ENCODE measurements at places on chromosomes 5 and 9. TPM values are rescaled to one million over a fixed set of nuclear protein-coding genes. Genes with fewer than 3 reads are reported as not detected.
A peak's percentile ranks its signal among the peaks of the same experiment; 100 is the strongest.

DNA sequence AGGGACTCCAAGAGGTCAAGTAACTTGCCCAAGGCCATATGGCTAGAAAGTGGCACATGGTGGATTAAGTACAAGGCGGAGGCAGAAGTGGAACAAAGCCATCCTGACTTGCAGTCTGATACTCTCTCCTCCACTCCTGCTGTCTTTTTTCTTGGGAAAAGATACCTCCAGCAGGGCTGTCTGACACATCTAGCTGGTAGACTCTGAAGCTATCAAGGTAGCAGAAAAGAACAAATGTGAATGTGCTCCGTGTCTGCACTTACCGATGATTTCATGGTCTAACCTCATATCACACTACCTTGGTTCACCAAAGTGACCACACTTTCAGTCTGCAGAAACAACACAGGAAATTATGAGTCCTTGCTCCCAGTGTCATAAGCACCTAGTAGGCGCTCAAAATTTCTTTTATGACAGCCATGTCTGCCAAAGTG, 284.8 kb downstream of the CRB2 start:
- H3K4me1 ChIP-seq = peaks cover 5% of the 10 kb centered on the region
- DNase-seq = no peak
- no peak overlapping the region for H3K4me3 ChIP-seq
- no peak overlapping the region for H3K27ac ChIP-seq
- no peaks in the 10 kb centered on the region for H3K36me3 ChIP-seq

GRCh38 chr5:33890131-33891032, 1.4 kb downstream of the ADAMTS12 start:
- no peaks in the 10 kb centered on the region for H3K4me1 ChIP-seq
- H3K27ac ChIP-seq = no peak overlapping the region
- H3K36me3 ChIP-seq = no peaks in the 10 kb centered on the region

CEL gene
- total RNA-seq = 0.61 TPM

ANKRD18B gene
- total RNA-seq = not detected

DNA sequence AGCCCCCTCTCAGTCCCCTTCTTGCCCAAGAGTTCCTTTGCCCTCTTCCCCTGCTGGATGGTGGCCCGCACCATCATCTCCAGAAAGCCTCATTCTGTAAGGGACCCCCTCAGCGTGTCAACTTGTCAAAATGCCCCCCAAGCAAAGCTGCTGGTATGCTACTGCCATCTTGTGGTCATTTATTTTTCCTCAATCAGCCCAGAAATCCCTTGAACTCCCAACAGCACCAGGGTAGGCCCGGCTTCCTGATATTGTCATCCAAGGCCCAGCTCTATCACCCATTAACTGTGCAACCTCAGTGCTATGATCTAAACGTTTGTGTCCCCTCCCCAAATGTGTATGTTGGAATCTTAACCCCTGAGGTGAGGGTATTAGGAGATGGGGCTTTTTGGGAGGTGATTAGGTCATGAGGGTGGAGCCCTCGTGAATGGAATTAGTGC, 53.2 kb upstream of the FBXW11 start:
- no peak for DNase-seq
- no peak overlapping the region for H3K27ac ChIP-seq
- H3K4me3 ChIP-seq = no peak overlapping the region
- H3K36me3 ChIP-seq = no peaks in the 10 kb centered on the region
- no peaks in the 10 kb centered on the region for H3K27me3 ChIP-seq
- no peaks in the 10 kb centered on the region for H3K4me1 ChIP-seq

- no peaks in the 10 kb centered on the region for H3K36me3 ChIP-seq
- H3K4me1 ChIP-seq = no peaks in the 10 kb centered on the region
- no peak overlapping the region for H3K27ac ChIP-seq
- DNase-seq = no peak
- H3K4me3 ChIP-seq = no peak overlapping the region
Observed at GRCh38 chr9:77514886-77515711, 133.0 kb downstream of the GNA14 start.

DNA sequence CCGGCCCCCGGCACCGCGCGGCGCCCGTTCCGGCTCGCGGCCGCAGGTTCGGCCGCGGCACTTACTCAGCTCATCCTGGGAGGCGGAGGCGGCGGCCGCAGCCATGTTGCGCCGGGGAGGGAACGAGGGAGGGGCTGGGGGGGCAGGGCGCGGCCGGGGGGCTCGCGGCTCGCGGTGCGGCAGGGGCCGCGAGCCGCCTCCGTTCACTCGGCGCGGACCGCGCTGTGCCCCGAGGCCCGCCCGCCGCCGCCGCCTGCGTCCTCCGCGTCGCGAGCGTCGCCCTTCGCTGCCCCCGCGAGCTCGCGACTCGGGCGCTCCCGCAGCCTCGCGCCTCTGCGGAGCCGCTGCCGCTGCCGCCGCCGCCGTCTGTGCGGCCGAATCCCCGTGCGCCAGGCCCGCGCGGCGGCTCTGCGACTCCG, 735 bp downstream of the ECPAS start:
- H3K4me1 ChIP-seq = peaks cover 4% of the 10 kb centered on the region
- no peaks in the 10 kb centered on the region for H3K36me3 ChIP-seq
- no peak for DNase-seq

TAF1L gene
- total RNA-seq = not detected

LPAR1 gene
- total RNA-seq = 20.2 TPM

PCDHAC2 gene
- 0.32 TPM for total RNA-seq

DNA sequence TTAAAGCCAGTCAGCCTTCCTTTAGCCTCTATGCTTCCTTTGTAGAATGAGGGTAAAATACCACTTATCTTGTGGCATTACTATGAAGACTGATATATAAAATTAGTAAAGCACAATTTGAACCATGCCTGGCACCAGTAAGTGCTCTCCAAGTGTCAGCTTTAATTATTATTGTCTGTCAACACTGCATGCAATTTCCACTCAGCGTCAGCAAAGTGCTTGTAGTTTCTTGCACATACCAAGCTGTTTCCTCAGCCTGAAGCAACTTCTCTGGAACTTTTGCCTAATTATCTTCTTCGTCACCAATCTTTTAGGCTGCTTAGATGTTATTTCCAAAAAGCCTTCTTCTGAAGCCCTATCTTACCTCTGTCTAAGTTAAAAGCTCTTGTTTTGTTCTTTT, 177.3 kb downstream of the CDC42SE2 start:
- no peak overlapping the region for H3K4me3 ChIP-seq
- no peaks in the 10 kb centered on the region for H3K4me1 ChIP-seq
- H3K27ac ChIP-seq = no peak overlapping the region
- H3K36me3 ChIP-seq = peaks cover 13% of the 10 kb centered on the region
- DNase-seq = no peak

GRCh38 chr9:124263800-124264426, 6.2 kb downstream of the NEK6 start:
- no peaks in the 10 kb centered on the region for H3K27me3 ChIP-seq
- DNase-seq = no peak
- no peaks in the 10 kb centered on the region for H3K36me3 ChIP-seq

GRCh38 chr9:73260506-73260905, 108.8 kb downstream of the ANXA1 start:
- H3K27ac ChIP-seq = no peak overlapping the region
- no peaks in the 10 kb centered on the region for H3K36me3 ChIP-seq
- no peaks in the 10 kb centered on the region for H3K4me1 ChIP-seq
- H3K4me3 ChIP-seq = no peak overlapping the region
- no peaks in the 10 kb centered on the region for H3K27me3 ChIP-seq

FBN2 gene
- total RNA-seq = 1.9 TPM

GTF3C5 gene
- total RNA-seq = 42.3 TPM

- no peaks in the 10 kb centered on the region for H3K27me3 ChIP-seq
- DNase-seq = no peak
- peak overlapping the region; percentile 63 for H3K27ac ChIP-seq
- H3K4me1 ChIP-seq = no peaks in the 10 kb centered on the region
- no peaks in the 10 kb centered on the region for H3K36me3 ChIP-seq
Observed at GRCh38 chr5:157563929-157564716, 11.5 kb downstream of the ADAM19 start.

GRCh38 chr9:14909181-14909580, 1.0 kb downstream of the FREM1 start:
- no peaks in the 10 kb centered on the region for H3K27me3 ChIP-seq
- no peak overlapping the region for H3K4me3 ChIP-seq
- no peak overlapping the region for H3K27ac ChIP-seq
- no peak for DNase-seq
- peaks cover 6% of the 10 kb centered on the region for H3K4me1 ChIP-seq

CCNJL gene
- total RNA-seq = 21.6 TPM

DNA sequence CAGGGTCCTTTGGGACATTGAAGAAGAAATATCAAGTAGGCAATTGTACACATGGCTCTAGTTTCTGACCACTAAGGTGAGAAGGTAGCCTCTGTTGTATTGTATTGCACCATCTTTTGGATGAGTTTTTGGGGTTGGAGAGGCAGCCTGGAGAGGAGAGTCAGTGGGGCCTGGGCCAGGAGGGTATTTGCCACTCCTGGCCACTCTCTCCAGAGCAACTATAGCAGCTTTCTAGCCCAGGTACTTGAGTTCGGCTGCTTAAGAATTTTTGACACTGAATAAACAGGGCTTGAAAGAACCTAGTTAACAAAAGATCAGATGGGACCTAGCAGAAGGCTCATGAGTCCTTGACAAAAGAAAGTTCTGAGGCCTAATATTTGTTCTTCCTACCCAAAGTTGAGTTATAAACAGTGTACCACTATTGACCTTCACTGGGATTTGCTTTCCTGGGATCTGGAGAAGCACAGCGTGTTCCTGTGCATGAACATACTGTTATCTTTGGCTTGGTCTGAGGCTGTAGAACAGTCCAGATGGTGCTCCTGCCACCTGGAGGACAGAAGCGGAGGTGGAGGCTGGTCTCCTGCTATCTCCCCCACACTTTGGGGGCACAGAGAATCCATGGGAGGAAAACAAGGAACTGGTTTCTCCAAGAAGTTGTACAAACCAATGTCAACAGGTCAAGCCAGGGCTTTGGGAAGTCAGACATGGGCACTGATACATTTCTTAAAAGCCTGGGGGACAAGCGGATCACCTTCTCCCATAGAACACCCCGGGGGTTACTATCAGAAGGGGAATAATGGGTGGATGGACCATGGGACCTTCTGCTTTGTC, 110.4 kb upstream of the LIFR start:
- no peak overlapping the region for H3K27ac ChIP-seq
- DNase-seq = no peak
- H3K4me3 ChIP-seq = no peak overlapping the region
- no peaks in the 10 kb centered on the region for H3K27me3 ChIP-seq
- H3K4me1 ChIP-seq = no peaks in the 10 kb centered on the region

- H3K36me3 ChIP-seq = no peaks in the 10 kb centered on the region
- peaks cover 4% of the 10 kb centered on the region for H3K4me1 ChIP-seq
- no peak for DNase-seq
- H3K27me3 ChIP-seq = no peaks in the 10 kb centered on the region
- no peak overlapping the region for H3K4me3 ChIP-seq
- no peak overlapping the region for H3K27ac ChIP-seq
Observed at GRCh38 chr9:87581513-87581912, 83.8 kb downstream of the DAPK1 start.

DNA sequence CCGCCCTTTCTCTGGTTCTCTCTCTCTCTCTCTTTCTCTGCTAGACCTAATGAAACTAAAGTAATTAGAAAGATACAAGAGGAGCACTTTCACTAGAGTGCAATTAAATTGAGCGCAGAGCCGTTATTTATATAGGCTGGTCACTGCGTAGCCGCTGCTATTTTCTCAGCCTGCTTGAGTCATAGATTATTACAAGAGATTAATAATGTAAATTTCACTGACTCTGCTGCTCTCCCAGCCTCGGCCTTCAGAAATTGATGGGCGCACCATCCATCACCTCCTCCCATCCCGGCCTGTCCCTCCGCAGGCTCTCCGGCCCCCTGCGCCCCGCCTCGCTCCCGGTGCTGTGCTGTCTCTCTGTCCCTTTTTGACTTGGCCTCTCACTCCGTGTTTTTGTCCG, 268.0 kb upstream of the MVB12B start:
- no peaks in the 10 kb centered on the region for H3K27me3 ChIP-seq
- no peaks in the 10 kb centered on the region for H3K4me1 ChIP-seq
- no peak for DNase-seq
- no peaks in the 10 kb centered on the region for H3K36me3 ChIP-seq

GRCh38 chr9:91391412-91391811, 29.7 kb upstream of the AUH start:
- DNase-seq = no peak
- H3K36me3 ChIP-seq = no peaks in the 10 kb centered on the region
- H3K27ac ChIP-seq = no peak overlapping the region
- H3K4me3 ChIP-seq = no peak overlapping the region

SOHLH1 gene
- not detected for total RNA-seq

DNA sequence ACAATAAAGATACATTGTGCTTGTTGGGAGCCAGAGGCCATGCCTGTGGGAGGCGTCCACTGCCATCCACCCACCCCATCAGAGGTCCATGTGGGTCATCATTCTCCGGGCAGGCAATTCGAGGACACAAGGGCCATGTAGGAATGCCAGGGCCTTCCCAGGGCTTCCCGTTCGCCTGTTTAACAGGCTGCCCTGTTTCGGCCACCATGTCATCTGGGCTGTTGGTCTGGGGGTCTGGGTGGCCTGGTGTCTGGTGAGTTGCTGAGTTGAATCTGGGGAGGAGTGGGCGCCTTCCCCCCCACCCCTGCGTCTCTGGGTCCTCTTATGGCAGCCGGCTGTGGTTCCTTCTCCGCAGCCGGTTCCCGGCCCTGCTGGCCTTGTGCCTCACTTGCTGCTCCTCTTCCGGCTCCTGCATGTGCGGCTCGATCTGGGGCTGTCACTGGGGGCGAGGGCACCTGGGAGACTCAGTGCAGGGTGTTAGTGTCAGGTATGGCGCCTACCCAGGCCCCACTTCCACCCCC, 117.4 kb downstream of the WNK2 start:
- H3K27me3 ChIP-seq = no peaks in the 10 kb centered on the region
- no peak overlapping the region for H3K4me3 ChIP-seq
- peak; percentile 18 for DNase-seq

SPOCK1 gene
- total RNA-seq = 8.5 TPM

IFNB1 gene
- not detected for total RNA-seq

DNA sequence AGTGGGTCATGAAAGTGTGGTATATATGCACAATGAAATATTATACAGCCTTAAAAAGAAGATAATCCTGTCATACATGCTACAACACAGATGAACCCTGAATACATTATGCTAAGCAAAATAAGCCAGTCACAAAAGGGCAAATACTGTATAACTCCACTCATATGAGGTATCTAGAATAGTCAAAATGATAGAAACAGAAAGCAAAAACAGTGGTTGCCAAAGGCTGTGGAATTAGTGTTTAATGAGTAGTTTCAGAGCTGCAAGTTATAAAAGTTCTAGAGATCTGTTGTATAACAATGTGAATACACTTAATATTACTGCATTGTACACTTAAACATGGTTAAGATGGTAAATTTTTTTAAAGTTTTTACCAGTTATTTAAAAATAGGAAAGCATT, 135.0 kb downstream of the OXCT1 start:
- H3K4me1 ChIP-seq = no peaks in the 10 kb centered on the region
- H3K27me3 ChIP-seq = no peaks in the 10 kb centered on the region
- H3K36me3 ChIP-seq = no peaks in the 10 kb centered on the region
- H3K4me3 ChIP-seq = no peak overlapping the region
